CD4-positive, alpha-beta T cell (primary cell): ENCODE measurements at places on chromosomes 5 and 9.

- no peaks in the 10 kb centered on the region for H3K4me1 ChIP-seq
- H3K27ac ChIP-seq = no peak overlapping the region
- no peaks in the 10 kb centered on the region for H3K27me3 ChIP-seq
- no peaks in the 10 kb centered on the region for H3K36me3 ChIP-seq
- DNase-seq = no peak
These were observed 9.2 kb upstream of the RARS1 start for GRCh38 chr5:168477060-168477459.

- H3K36me3 ChIP-seq = no peaks in the 10 kb centered on the region
- H3K27ac ChIP-seq = no peak overlapping the region
- H3K4me1 ChIP-seq = peaks cover 5% of the 10 kb centered on the region
- H3K27me3 ChIP-seq = no peaks in the 10 kb centered on the region
- no peak for DNase-seq
- H3K4me3 ChIP-seq = no peak overlapping the region
These were observed 70.7 kb downstream of the GCNT1 start for GRCh38 chr9:76529653-76530052.

DNA sequence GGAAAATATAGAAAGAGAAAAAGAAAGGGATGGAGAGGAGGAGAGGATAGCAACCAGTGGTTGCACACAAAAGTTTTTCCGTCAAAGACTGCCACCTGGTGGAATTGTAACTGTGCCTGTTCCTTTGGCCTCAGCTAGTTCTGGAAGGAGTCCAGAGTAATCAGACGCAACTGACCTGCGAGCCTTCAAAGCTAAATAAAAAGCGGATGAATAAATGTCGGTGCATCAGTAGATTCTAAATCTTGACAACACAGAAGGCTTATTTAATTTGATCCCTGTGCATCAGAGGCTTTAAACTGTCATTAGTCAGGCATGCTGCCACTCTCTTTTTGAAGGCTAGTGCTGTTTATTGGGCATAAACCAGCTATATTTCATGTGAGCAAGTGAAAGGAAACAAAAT, 132.9 kb upstream of the ACO1 start:
- no peak for DNase-seq
- no peaks in the 10 kb centered on the region for H3K4me1 ChIP-seq
- H3K36me3 ChIP-seq = no peaks in the 10 kb centered on the region
- no peaks in the 10 kb centered on the region for H3K27me3 ChIP-seq

DNA sequence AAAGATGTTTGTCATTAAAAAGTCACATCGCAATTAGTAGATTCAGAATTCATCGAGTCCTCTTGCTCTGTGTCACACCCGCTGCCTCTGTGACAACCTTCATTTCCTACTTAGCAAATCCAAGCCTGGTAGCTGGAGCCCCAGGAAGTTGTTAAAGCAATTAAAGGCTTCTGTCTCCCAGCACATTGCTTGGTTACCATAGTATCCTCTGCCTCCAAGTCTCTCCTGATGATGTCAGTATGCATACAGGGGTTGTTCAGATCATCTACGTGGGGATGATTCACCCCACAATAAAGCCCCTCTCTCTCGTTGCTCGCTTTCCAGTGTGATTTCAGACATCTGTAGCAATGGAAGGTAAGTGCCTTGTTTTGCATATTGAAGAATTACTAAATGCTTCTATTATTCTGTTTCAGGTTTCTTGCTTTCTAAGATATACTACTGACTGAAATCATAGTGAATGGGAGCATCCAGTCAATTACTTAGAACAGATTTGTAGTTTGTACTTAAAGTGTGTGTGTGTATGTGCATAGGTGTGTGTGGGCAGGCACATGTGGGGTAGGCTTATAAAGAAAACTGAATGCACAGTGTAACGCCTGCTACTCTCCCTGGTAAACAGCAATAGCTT, 52.9 kb downstream of the PAM start:
- H3K4me3 ChIP-seq = no peak overlapping the region
- no peak for DNase-seq
- H3K36me3 ChIP-seq = no peaks in the 10 kb centered on the region
- no peaks in the 10 kb centered on the region for H3K4me1 ChIP-seq
- H3K27me3 ChIP-seq = no peaks in the 10 kb centered on the region
- no peak overlapping the region for H3K27ac ChIP-seq

- no peaks in the 10 kb centered on the region for H3K27me3 ChIP-seq
- H3K4me1 ChIP-seq = no peaks in the 10 kb centered on the region
- no peak overlapping the region for H3K4me3 ChIP-seq
- DNase-seq = no peak
- H3K36me3 ChIP-seq = no peaks in the 10 kb centered on the region
These were observed 1854.6 kb upstream of the WWC1 start for GRCh38 chr5:166436872-166437271.
